ENCODE measurements at places on chromosomes 1 and 21. TPM values are rescaled to one million over a fixed set of nuclear protein-coding genes. Genes with fewer than 3 reads are reported as not detected.

Gene AGBL4
- total RNA-seq = not detected

Gene CRYAA
- not detected for total RNA-seq

Gene KLF17
- not detected for total RNA-seq

Gene KRTAP27-1
- total RNA-seq = not detected

Gene VSIG8
- total RNA-seq = 0.18 TPM

Gene APOBEC4
- total RNA-seq = not detected

Gene IGSF21
- total RNA-seq = not detected

Gene CFHR4
- total RNA-seq = not detected

Gene TRNP1
- total RNA-seq = not detected

All from activated naive CD4-positive, alpha-beta T cell treated with anti-CD3 and anti-CD28 coated beads, Interleukin-2, amount 50 U/mL, for 72 hours (primary cell).